ENCODE measurements at places on chromosomes 11 and 22.

- DNase-seq = no peak
Measured at GRCh38 chr22:31090217-31091085, 9.3 kb downstream of the SMTN start.

DNA sequence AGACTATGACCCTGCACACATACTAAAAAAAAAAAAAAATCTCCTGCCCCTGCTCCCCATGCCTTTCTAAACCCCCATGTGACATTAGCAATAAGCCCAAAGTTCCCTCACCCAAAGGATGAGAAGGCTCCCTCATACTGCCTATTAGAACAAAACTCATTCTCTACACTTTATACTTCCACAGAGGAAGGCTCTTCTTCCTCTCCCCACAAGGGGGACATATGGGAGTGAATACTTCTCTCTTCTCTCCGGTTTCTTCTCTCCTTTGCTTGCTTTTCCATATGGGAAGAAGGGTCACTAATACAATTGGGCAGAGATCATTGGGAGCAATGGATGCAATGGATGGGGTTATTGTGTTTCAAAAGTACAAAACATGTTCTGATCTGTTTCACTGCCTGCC is 3.3 kb downstream of the OR52L1 start:
- no peak for DNase-seq

GRCh38 chr11:67584205-67584880 is 731 bp downstream of the GSTP1 start:
- DNase-seq = no peak

DNA sequence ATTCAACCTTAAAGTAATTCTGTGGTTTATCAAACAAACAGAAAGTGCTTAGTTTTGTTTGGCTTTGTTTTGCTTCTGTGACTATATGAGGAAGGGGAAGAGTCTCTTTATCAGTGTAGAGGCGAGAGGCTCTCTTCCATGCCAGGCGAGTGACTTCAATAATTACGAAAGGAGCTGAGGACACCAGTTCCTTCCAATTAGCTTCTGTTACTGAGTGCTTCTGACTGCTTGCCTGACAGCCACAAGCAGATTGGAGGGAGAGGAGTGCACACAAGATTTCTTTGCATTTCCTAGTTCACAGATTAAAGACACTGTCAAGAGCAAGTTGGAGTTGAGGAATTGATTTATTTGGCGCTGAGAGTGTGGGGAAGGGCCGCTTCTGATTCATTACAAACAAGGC is 1484.5 kb upstream of the TENM4 start:
- DNase-seq = no peak

DNA sequence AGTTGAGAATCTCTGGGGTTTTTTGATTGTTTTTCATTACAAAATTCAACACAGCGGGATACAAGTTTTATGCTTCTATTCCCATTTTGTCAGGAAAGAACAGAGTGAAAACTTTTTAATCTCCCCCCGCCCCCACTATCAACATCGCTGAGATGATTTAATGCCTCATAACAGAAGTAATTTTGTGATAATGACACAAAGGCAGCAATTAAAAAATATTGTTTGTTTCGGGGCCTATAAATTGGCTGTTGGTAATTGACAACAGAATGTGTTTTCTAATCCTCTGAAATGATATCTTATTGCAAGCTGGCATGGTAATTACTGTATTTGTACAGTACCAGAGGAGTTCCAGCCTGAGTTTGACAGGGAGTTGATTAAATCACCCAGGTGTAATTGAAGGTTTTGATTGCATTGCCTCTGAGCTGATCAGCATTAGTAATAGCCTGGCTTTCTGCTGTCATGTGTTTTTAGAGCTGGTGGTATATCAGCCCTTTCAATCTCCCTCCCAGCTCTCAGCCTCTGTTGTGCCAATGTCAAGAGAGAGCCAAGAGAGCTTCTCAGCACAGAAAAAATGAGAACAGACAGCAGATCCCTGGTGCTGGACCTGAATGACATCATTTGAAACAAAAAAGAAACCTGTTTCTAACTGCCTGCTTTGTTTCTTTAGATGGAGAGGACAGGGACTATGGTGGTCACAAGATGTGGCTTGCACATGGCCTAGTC is 265.1 kb downstream of the FAM76B start:
- DNase-seq = no peak

GRCh38 chr11:119482521-119483011 is 59.6 kb upstream of the THY1 start:
- no peak for DNase-seq

GRCh38 chr22:24409707-24410106 is 17.7 kb upstream of the ADORA2A start:
- DNase-seq = no peak

- no peak for DNase-seq
Measured at GRCh38 chr11:82996966-82997606, 74.6 kb downstream of the RAB30 start.

GRCh38 chr22:46042786-46043185 is 65.8 kb upstream of the WNT7B start:
- no peak for DNase-seq

- no peak for DNase-seq
Measured at GRCh38 chr11:14117632-14118031, 155.1 kb downstream of the SPON1 start.
